ENCODE measurements at places on chromosomes 6 and 20. TPM values are rescaled to one million over a fixed set of nuclear protein-coding genes. Genes with fewer than 3 reads are reported as not detected.

POM121L2 gene
- total RNA-seq = not detected

ANKRD66 gene
- total RNA-seq = not detected

C20orf141 gene
- not detected for total RNA-seq

SRSF12 gene
- under 0.01 TPM for total RNA-seq

ORC3 gene
- 34.7 TPM for total RNA-seq

CNBD2 gene
- not detected for total RNA-seq

PLA2G7 gene
- total RNA-seq = not detected

PPIL6 gene
- total RNA-seq = 3.7 TPM

OPRM1 gene
- total RNA-seq = not detected

NT5E gene
- total RNA-seq = 264 TPM

FRK gene
- 0.13 TPM for total RNA-seq

AIF1 gene
- total RNA-seq = not detected

ABT1 gene
- total RNA-seq = 10.9 TPM

SPATA2 gene
- total RNA-seq = 4.8 TPM

OR2J2 gene
- total RNA-seq = not detected

OOEP gene
- not detected for total RNA-seq

SLC22A7 gene
- not detected for total RNA-seq

TFAP2A gene
- 2.5 TPM for total RNA-seq

BCAS1 gene
- total RNA-seq = not detected

SLC22A1 gene
- not detected for total RNA-seq

LHFPL5 gene
- not detected for total RNA-seq

APCDD1L gene
- 19.5 TPM for total RNA-seq

NAPB gene
- 8.1 TPM for total RNA-seq

TCF15 gene
- total RNA-seq = not detected

RSPO4 gene
- not detected for total RNA-seq

WFDC10B gene
- total RNA-seq = not detected

SNX14 gene
- total RNA-seq = 72.4 TPM

APOBEC2 gene
- not detected for total RNA-seq

DEFB124 gene
- not detected for total RNA-seq

C20orf173 gene
- not detected for total RNA-seq

CALHM6 gene
- total RNA-seq = not detected

COL11A2 gene
- total RNA-seq = 0.25 TPM

AKAP7 gene
- 11.5 TPM for total RNA-seq

PTPRA gene
- 27.4 TPM for total RNA-seq

NKX2-4 gene
- not detected for total RNA-seq

FAM217A gene
- not detected for total RNA-seq

SOX18 gene
- not detected for total RNA-seq

EEF1A2 gene
- 0.43 TPM for total RNA-seq

PTGIS gene
- total RNA-seq = 178 TPM

CRISP2 gene
- not detected for total RNA-seq

RHAG gene
- not detected for total RNA-seq

LINC00237 gene
- total RNA-seq = not detected

CNR1 gene
- not detected for total RNA-seq

C20orf96 gene
- total RNA-seq = 0.32 TPM

CEP85L gene
- total RNA-seq = 19.9 TPM
